NCI-H69 (cell line): ENCODE measurements at places on chromosomes 16 and 17.

GRCh38 chr17:42660692-42661345, 1.7 kb downstream of the TUBG2 start:
- DNase-seq = peak; percentile 26

- DNase-seq = no peak
Measured at GRCh38 chr16:55116165-55116920, 185.7 kb downstream of the IRX5 start.

- no peak for DNase-seq
Measured at GRCh38 chr17:34408439-34408838, 45.4 kb upstream of the CCL1 start.

DNA sequence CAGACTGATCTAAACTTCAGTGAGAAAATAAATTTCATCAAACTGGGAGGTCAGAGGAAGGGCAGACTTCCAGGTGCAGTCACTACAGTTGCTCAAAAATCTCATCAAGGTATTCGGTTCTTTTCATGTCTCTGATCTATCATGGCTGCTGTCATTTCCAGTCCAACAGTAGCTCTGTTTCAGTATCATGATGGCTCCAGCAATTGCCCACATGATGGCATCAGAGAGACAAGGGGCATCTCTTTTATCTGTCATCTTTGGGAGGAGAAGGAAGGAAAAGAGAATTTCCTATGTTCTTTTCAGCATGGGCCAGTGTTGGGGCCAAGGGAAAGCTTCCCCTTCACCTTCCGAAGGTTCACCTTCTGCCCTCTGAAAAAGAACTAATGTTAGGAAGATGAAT, 504.9 kb upstream of the HSBP1 start:
- DNase-seq = no peak

GRCh38 chr17:45780921-45781320, 3.2 kb upstream of the CRHR1 start:
- DNase-seq = no peak

- DNase-seq = no peak
Measured at GRCh38 chr16:9837481-9837880, 344.7 kb downstream of the GRIN2A start.

DNA sequence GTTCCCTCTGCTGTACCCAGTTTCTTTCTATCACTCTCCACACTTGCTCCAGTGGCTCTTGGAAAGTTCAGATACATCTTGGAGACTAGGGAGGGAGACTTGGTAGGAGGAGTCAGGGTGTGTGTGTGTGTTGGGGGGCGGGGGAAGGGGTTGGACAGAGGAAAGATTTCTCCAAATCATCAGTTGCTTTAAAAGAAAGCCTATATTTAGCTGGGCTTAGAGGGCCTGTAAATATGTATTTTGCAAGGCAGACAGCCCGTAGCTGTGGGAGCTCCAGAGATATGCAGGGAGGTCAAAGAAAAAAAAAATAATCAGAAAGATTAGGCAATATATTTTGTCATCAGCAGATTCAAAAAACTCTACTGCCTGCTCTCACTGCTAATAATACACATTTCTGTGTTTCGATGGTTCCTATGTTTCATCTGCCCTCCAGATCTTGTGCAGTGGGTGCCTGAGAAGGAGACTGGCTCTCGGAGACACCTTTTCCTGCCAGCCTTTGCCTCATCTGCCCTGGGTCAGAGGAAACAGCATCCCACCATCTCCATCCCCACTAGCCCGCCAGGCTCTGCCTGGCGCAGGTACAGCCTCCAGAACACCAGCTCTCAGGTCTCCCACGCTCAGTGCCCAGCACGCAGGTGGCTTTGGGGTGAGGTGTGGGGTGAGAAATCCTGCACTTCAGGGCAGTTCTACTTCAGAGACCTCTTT, 4.8 kb upstream of the PPP1R9B start:
- no peak for DNase-seq

- DNase-seq = peak; percentile 47
Measured at GRCh38 chr17:60229188-60229802, 79.5 kb downstream of the CA4 start.

DNA sequence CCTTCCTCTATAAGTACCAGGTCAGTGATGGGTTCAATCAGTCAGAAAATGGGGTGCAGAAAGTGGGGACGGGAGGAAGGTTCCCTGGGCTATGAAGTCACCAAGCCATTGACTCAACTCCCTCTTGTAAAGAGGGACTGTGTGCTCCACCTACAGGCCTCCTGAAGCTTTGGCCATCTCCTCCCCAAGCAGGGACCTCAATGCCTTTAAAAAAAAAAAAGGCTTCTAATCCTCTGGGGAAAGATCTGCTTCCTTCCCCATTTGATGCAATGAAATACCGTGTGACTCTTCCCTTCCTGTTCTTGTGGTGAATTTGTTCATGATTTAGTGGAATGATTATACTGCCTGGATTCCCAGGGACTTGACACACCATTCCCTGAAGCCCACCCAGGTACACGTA, 30.8 kb downstream of the VWA3A start:
- no peak for DNase-seq

- peak; percentile 13 for DNase-seq
Measured at GRCh38 chr16:77009453-77009852, 181.5 kb upstream of the MON1B start.

DNA sequence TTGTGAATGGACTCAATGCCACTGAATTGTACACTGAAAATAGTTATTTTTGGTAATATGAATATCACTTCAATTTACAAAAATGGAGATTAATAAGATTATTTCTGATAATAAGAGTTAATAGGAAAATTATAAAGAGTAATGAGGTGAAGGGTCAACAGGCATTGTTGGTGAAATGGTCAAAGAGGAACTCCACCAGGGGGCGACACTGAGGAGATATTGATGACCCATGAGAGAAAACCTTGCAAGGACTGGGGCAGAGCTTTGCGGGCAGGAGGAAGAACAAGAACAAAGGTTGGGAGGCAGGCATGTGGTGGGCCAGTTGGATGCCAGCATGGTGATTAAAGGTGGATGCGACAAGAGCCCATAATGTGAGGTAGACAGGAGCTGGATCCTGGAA, 74.0 kb upstream of the XYLT1 start:
- DNase-seq = peak; percentile 5

DNA sequence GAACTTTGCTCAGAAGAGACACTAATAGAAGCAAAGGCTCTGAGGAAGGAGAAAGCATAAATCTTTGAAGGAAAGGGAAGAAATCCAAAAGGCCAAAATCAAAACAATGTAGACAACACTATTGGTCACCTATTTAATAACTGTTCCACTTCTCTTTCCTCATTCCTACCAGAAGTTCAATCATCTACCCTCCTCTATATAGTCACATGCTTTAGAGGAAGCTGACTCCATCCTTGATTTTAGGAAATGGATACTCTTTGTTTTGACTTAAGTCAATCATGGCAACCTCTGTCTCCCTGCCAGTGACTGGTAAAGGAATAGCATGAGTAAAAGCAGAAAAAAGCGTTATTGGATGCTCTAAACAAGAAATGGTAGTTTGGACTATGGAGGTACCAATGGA, 7.3 kb downstream of the BRIP1 start:
- peak; percentile 30 for DNase-seq

GRCh38 chr16:3508736-3509135, 7.9 kb downstream of the CLUAP1 start:
- no peak for DNase-seq

DNA sequence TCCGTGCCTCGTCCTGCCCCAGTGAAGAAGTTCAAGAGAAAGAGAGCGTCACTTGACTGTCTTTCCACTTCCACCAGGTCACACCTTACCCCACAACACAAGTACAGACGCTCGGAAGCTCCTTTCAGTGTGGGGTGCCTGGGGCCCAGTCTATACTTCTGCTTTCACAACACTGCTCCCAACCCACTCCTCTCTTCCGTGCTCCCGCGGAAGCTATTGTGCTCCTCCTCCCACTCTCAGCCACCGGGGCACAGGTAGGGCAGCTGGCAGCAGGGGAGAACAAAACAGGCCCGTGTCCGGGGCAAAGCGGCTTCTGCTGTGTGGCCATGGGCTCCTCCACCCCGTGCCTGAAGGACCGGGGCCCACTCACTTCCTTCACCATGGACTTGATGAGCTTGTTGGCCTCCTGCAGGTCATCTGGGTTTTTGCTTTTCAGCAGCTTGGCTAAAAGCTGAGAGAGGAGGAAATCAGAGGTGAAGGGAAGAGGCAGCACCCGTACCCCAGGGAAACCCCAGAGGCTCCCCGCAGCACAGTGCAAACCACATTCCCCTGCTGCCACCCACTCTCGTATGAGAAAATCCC, 18.9 kb downstream of the GGA3 start:
- DNase-seq = no peak

GRCh38 chr16:89183975-89184676, 12.6 kb downstream of the CDH15 start:
- DNase-seq = no peak

GRCh38 chr16:9340526-9341256, 249.2 kb downstream of the HAPSTR1 start:
- no peak for DNase-seq

DNA sequence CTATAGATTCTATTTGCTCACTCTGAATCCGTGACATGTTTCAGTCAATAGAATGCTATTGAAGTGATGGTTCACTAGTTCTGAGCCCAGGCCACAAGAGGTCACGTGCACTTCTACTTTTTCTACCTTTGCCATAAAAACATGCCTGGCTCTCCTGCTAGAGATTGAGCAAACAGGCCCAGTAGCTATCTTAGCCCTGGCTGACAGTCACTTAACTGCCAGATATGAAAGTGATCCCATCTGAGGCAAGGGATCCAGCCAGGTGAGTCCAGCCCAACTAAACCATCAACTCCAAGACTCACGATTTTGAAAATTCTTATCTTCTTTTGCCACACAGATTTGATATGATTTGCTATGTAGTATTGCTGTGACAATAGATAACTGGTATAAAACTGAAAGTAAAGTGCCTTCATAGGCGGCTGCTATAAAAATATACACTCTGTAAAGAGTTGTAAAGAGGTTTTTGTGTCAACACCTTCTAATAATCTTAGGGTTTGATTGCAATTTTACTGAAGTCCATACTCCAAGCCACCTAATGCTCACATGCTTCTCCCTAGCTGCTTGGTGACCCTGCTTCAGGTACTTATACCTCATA, 937.7 kb upstream of the SOX9 start:
- DNase-seq = no peak

GRCh38 chr17:58991718-58992331, 114.9 kb downstream of the TRIM37 start:
- no peak for DNase-seq

GRCh38 chr16:51538707-51539498, 387.8 kb upstream of the SALL1 start:
- DNase-seq = peak; percentile 70

GRCh38 chr16:83010776-83011720, 384.3 kb downstream of the CDH13 start:
- no peak for DNase-seq

GRCh38 chr16:19746561-19746960, 28.5 kb downstream of the IQCK start:
- DNase-seq = no peak

GRCh38 chr16:49838441-49839016, 17.4 kb downstream of the ZNF423 start:
- peak; percentile 63 for DNase-seq

DNA sequence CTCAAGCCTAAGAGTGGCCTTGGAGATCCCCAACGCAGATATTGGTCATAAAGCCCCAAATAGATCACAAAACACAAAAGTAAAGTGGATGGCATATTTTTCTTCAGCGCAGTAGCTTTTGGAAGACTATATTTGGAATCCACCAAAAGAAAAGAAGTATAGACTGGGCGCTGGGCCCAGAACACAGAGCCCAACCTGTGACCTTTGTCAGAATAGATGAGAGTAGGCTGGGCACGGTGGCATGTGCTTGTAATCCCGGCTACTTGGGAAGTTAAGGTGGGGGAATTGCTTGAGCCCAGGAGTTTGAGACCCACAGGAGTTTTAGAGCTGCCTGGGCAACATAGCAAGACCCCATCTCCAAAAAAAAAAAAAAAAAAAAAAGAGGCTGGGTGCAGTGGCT, 14.6 kb downstream of the SCIMP start:
- DNase-seq = no peak

GRCh38 chr16:63982110-63982509, 1139.8 kb downstream of the CDH11 start:
- no peak for DNase-seq

DNA sequence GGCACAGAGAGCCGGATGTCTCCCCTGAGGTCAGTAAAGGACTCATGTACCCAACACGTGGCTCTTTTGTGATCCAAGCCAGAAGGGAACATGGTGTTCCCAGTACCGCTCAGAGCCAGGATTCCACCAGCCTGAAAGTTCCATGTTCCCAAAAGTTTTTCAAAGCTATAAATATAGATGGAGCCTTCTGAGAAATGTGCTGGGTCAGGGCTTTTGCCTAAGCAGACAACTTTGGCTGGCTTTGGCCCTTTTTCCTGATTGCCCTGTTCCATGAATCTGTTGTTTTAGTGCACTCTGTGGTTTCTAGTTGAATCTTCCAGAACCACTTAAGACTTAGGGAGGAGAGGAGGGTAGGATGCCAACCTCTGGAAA, 128.5 kb upstream of the HS3ST2 start:
- DNase-seq = no peak

GRCh38 chr17:12067485-12067884, 46.8 kb downstream of the MAP2K4 start:
- DNase-seq = no peak

DNA sequence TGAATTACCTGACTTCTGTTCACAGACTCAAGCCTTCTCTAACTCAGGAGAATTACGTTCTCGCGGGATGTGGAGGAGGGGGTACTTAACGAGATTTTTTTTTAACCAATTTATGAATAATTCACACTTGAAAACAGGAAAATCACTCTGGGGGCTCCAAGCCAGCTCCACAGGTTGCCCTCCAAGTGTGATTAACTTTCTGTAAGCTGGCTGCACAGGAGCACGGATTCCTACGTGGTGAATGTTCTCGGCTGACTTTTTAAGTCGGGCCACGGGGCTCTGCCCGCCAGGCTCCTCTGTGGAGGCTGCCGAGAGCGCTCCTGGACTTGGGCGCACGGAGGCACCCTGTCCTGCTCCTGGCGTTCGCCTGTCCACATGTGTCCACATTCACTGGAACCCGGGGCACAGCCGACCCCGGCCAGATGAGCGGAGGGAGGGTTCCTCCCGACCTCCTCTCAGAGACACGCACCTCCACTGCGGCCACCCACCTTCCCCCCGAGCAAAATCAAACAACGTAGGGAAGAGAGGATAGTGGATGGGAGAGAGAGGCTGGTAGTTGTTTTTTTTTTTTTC, 147.1 kb upstream of the CHMP6 start:
- no peak for DNase-seq

DNA sequence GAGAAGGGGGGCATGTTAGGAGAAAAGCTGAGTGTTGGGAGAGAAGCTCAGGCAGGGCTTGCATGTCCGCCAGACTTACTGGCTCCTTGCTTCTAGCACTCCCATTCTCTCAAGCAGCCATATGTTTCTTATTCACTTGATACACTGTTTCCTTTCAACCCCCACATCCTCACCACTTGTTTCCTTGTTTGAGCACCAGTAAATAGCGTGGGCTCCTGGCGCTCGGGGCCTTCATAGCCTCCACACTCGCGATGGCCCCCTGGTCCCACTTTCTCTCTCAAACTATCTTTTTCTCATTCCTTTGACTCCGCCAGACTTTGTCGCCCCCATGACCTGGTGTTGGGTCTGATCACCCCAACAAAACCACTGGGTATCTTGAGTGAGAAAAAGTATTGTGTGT, 16.6 kb downstream of the ATP5PD start:
- no peak for DNase-seq

GRCh38 chr16:16092925-16093627, 130.2 kb downstream of the ABCC6 start:
- DNase-seq = peak; percentile 68
